ENCODE measurements at places on chromosomes 12 and 14. TPM values are rescaled to one million over a fixed set of nuclear protein-coding genes. Genes with fewer than 3 reads are reported as not detected.

Gene DEPDC4
- total RNA-seq = 0.82 TPM

Gene HVCN1
- total RNA-seq = 8.4 TPM

Gene ACSS3
- 11.1 TPM for total RNA-seq

Gene PGF
- 8.6 TPM for total RNA-seq

Gene GPR68
- 2.9 TPM for total RNA-seq

Gene PIWIL1
- total RNA-seq = not detected

Gene WIF1
- total RNA-seq = 51.1 TPM

DNA sequence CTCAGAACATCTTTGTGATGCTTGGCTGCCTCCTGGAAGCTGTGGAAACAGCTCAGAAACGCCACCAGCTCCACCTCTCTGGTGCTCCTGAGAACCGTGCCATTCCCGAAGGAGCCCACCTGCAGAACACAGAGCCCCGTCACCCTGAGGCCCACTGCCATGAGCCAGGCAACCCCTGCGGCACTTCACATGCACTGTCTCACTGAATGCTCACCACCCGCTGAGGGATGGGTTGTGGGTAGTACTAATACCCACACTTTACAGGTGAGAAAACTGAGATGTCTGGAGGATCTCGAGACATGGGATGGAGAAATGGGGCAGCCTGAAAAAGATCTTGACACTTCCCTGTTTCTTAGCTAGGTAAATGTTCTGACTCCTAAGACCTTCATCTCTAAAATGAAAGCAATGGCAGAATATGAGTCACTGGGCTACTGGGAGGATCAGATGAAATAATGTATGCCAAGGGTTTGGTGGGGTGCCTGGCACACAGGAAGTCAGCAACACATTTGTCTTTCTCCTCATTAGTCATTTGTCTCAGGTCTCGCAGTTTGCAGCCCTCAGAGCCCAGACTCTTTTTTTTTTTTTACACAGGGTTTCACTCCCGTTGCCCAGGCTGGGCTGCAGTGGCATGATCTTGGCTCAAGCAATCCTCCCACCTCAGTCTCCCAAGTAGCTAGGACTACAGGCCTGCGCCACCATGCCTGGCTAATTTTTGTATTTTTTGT, 5.3 kb downstream of the OASL start:
- DNase-seq = no peak

- peak; percentile 32 for DNase-seq
Measured at GRCh38 chr12:26833743-26834490, 923 bp upstream of the ITPR2 start.

DNA sequence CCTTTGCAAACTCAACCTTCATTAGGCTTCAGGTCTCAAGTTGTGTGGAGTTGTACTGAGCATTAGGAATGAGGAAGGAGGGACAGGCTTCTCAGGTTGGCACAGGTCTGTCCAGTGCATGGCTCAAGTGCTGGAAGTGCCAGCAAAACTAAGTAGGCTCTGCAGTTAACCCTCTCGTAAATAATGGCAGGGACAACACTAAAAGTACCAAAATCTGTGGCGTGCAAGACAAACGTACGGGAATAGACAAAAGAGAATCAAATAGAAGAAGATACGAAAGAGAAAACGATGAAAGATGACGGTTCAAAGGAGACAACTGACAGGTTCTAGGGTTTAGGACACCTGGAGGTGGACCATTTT, 612 bp downstream of the TRAPPC6B start:
- DNase-seq = no peak

- no peak for DNase-seq
Measured at GRCh38 chr12:8069582-8069981, 3.4 kb upstream of the C3AR1 start.

DNA sequence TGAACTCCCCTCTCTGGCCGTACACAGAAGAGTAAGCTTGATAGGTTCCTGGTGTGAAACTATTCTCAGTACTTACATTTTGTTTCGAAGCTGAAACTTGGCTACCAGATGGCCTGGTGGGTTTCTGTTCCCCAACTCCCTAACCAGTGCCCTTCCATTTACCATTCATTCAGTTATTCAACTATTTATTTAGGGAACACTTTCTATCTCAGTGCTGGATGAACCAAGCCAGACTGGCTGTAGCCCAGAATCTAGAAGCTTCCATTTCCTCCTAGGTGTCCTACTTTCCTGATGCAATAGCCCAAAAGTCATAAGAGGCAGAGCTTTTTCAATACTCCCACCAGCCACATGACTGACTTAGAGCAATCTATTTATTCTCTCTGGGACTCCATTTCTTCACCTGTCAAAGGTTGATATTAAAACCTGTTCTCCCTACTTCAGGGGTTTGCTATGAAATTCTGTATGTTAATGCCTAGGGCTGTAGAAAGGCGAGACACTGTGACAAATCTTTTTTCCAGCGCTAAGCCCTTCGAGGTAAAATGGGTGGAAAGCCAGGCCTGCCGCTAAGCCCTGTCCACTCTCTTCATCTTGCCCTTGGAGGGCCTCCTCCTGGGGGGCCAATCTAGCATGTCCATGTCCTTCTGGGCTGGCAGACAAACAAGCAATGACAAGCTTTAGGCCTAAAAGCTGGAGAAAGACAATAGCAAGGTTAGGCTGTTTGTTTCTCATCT, 8.1 kb upstream of the IRF2BPL start:
- DNase-seq = peak; percentile 41

DNA sequence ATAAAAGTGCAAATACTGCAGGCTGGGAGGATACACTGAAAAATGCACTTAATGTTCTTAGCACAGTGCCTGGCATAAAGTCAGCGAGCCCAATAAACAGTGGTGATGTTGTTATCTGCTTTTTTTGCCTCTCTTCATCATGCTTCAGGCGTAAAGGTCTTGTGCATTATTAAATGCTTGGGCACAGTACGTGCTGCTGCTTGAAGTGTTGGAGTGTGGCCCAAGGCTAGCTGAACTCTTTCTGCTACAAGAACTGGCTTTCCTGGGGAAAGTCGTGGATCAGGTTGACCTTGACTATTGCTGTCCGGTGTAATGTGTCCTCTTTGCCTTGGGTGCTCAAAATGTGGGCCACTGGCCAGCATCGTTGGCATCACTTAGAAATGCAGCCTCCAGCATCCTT, 43.0 kb downstream of the SMOC1 start:
- no peak for DNase-seq

DNA sequence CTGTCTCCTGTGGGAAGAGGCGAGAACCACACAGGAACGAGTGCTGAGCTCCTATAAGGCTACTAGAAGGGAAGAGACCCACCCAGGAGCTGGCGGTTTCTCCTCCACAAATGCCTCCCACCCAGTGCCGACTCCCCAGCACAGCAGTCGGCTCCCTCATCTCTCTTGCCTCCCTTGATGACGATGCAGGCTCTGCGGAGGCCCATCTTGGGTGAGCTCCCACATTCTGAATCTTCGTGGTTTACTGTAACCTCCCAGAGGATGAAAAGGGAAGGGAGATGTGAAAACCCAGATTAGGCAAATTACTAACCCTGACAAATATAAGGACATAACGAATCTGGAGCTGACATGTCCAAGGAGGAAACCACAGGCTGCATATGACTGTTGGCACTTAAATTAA, 23.8 kb downstream of the GRIN2B start:
- DNase-seq = no peak

DNA sequence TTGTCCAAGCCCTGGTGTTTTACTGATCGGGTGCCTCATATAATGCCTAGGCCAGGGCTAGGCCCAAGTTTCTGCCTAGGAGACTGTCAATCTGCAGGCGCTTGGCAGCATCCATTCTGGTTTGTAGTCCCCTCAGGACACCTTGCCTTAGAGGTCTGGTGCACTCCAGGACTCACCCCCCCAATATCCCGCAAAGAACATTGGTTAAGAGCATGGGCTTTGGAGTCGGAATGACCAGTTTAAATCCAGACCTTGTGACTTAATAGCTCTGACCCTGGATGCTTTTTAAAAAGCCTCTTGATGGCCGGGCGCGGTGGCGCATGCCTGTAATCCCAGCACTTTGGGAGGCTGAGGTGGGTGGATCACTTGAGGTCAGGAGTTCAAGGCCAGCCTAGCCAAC, 60.0 kb downstream of the GALNT16 start:
- no peak for DNase-seq

DNA sequence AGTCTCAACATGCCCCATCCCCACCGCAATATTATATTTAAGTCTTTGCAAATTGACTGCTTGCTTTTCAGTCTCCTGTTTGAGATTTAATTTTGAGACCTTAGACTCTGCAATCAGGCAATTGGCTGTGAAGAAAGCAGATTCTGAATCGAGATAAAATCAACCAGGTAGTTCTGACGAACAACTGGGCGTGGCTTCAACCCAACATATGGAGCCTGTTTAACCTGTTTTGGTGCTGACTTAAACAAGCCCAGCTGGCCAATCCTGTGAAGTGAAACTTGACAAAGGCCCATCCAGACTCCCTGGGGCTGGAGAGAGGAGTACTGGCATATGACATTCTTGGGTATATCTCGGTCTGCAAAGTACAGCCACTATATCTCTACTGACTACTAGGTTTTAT, 9.8 kb upstream of the CIPC start:
- DNase-seq = peak; percentile 70

DNA sequence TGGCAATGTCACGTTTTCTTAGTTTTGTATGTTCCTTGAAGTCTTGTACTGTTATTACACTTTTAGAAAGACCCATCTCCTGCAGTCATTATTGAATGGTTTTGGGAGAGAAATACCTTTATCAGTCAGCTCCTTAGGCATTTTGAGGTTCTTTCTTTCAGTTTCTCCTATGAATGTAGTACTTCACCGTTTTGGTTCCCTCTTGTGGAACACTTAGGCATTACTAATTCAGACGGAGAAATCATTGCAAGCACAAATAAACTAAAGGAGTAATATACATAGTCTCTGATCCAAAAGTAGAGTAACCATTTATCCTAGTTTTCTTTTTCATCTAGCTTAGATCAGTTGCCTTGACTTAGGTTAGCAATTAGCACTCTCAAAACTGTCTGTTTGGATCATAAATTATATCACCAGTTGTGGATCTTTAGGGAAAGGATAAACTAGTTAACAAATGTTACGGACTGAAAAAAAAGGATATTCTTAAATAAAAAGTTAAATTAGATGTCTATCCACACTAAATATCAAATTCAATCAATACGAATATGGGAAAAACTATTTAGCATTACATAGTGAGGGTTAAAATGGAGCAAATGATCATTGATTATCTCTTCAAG, 1538.3 kb upstream of the SEL1L start:
- DNase-seq = no peak

GRCh38 chr12:130552483-130552996, 163.6 kb downstream of the RIMBP2 start:
- DNase-seq = peak; percentile 33

DNA sequence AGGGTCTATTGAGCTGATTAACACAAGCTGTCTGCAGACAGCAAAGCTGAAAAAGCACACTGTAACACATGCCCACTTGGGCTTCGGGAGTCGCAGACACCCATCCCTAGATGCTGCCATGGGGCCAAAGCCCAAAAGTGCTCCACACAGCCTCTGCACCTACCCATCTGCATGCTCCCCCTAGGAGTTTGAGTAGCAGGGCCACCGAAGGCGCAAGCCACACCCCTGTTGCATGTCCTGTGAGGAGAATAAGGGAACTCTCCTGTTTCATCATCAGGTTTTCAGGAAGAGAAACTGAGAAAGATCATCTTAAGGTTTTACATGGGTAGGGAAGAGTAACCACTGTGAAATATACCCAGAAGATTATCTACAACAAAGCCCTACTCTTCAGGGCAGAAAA, 5.6 kb upstream of the ST8SIA1 start:
- no peak for DNase-seq

- peak; percentile 51 for DNase-seq
Measured at GRCh38 chr12:118680356-118680963, 300.9 kb upstream of the SRRM4 start.

- DNase-seq = no peak
Measured at GRCh38 chr12:130258863-130259262, 78.8 kb upstream of the PIWIL1 start.

- DNase-seq = no peak
Measured at GRCh38 chr12:95678684-95679083, 111.9 kb downstream of the NTN4 start.

GRCh38 chr12:129657179-129657578, 246.6 kb downstream of the TMEM132D start:
- DNase-seq = no peak

All from tongue (tissue), 3 donors.